ENCODE measurements at places on chromosomes 4 and X.

DNA sequence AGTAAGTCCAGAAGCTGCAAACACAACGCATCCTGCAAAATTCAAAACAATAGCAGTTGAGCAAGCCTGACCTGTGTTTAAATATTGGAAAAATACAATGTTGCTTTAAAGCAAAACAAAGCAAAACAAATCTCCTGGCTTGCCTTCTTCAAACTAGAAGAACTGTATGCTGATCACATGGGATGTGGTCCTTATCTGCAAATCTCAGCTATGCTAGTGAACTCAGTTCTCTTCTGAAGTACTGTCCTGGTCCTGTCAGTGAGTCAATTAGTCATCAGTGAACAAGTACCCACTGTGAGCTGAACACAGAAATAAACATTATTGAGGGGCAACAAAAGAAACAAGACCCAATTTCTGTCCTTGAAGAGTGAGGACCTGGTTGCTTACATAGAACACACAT lies 522.5 kb downstream of the SMARCA1 start:
- DNase-seq = no peak

DNA sequence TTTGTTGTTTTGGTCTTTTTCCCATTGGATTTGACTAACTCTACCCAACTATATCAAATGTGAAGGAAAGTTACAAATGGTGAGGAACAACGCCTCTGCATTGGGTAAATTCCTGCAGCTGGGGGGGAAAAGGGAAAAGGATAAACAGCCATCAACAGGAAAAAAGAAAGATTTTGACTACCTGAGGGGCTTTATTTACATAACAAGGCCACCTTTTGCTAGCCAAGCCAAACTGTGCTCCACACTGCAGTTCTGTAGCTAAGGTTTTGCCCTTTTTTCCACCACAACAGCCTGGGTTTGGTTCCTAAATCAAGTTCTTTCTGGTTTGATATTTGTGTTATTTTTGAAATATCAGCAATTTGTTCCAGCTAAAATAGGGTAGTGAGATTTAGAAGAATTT lies 40.8 kb downstream of the RHOXF2B start:
- DNase-seq = no peak

- no peak for DNase-seq
Measured at GRCh38 chr4:123363729-123364128, 32.9 kb upstream of the SPRY1 start.

GRCh38 chrX:98379134-98379533 lies 1495.4 kb downstream of the RPA4 start:
- no peak for DNase-seq

Measured in activated T-cell treated with anti-CD3 and anti-CD28 coated beads, Interleukin-2, amount 50 U/mL, for 1 hour (primary cell).